ENCODE measurements at places on chromosomes 5 and 9.

DNA sequence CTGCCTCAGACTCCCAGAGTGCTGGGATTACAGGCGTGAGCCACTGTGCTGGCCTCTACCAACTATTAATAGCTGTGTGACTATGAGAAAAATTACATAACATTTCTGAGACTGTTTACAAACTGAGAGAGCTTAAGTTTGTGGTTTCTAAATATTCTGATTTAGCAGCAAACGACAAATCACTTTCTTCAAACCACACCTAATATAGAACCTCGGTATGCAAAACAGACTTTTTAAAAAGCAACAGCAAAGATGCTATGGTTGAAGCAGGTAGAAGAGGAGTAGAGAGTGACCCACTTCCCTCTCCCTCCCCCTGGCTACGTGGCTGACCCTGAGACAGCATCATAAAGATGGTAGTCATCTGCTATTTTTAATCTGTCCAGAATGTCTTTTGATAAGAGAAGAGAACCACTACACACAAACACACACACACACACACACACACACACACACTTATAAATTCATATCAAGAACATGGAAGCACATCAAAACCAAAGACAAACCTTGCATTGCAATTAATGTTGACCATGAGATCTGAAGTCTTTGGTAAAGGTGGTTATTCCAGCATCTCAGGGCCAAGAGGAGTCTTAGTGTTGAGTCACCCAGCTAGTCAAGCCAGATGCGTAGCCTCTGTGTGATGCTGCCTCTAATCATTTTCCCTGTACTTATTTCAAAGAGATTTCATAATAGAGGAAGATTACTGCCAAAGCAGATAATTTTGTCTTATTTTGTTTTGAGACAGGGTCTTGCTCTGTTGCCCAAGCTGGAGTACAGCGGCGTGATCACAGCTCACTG, 58.1 kb upstream of the TMEM215 start:
- no peak for DNase-seq

DNA sequence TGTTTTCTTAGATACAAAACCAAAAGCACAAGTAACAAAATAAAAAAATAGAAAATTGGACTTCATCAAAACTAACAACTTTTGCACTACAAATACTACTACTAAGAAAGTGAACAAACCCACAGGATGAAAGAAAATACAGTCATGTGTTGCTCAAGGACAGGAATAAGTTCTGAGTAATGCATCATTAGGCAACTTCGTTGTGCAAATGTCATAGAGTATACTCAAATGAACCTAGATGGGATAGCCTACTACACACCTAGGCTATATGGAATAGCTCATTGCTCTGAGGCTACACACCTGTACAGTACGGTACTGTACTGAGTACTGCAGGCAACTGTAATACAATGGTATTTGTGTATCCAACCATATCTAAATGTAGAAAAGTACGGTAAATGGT, 88.3 kb downstream of the RAPGEF1 start:
- no peak for DNase-seq

GRCh38 chr5:86869268-86869667, 251.5 kb downstream of the COX7C start:
- DNase-seq = no peak

DNA sequence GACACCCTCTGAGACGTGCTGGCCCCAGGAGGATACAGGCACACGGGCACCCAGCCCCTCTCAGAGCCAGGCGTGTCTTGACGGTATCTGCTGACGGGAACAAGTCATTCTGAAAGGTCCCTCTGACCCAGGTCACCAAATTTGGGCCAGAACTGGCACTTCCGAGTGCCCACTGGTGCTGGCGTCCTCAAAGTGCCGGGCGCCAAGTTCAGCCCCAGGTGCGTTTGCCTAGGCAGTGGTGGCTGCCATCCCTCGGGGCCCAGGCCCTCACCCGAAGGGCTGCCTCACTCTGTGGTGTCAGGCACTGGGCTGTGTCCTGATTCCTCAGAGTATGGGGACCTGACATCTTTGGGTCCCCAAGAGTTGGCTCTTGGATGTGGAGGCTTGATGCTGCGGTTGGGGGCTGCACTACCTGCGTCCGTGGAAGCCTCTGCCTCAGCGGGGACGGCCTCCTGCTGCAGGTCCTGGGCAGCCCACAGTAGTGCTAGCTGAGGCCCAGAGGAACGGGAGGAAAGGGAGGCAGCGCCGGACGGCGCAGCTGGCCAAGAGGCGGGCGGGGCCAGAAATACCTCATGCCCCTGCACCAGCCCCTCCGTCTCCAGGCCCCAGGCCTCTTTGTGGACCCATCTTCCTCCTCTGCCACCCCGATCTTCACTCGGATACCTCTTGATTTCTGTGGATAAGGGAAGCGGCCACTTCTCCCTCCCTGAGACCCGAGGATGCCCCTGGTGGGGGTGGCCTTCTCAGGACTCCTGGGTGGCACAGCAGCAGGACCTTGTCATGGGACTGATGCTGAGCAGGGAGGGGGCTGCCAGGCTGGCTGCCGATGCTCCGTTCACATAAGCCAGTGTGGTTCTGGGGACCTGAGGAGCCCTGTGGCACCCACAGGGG, 109.4 kb upstream of the LMX1B start:
- DNase-seq = no peak

DNA sequence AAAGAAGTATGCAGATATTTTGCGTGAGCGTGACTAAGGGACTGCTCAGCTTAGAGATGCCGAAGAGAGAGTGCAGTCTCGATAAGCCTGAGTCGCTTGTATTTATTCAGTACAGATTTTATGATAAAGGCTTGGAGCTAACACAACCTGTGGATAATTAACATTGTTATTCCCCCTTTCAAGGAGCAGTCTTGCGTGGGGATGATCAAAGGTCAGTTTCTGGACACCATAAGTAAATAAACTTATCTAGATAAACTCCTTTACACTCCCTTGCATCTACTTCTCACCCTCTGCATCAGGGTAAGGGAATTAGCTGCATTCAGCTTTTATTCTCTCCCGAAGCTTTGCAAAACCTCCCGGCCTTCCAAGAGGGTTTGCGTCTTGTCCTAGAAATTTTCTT, 357.8 kb upstream of the ST8SIA4 start:
- DNase-seq = no peak

DNA sequence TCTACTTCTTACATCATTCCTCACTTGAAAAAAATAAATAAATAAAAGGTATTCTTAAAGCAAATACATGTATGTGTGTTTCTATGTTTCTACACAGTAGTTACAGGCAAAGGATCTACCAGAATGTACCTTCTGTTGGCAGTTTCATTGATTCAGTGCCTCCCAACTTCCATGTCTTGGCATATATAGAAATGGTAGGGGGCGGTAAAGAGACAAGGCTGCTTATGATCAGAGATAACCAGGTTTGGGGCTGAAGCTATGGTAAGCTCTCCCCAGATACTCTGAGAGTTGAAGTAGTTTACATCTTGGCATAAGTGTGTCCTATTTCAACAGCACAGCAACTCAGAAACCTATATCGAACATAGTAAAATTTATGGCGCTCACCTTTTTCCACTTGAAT, 1075.4 kb upstream of the C9orf72 start:
- no peak for DNase-seq

DNA sequence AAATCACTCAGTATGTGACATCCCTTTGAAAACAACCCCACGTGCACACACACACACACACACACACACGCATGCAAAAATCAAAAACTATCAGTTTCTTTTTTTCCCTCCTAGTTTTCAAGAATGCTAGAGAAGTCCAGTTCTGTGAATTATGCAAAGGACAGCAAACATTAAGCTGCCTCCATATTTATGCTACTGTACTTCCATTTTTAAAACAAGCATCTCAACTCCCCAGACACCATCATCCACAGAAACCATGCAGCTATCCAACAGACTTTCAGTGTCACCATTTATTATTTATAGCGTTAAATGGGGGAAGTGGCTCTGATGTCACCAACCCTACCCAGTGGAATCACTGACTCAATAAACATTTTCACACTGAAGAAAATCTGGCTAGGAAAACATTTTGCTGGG, 1.6 kb downstream of the FBXW11 start:
- no peak for DNase-seq

DNA sequence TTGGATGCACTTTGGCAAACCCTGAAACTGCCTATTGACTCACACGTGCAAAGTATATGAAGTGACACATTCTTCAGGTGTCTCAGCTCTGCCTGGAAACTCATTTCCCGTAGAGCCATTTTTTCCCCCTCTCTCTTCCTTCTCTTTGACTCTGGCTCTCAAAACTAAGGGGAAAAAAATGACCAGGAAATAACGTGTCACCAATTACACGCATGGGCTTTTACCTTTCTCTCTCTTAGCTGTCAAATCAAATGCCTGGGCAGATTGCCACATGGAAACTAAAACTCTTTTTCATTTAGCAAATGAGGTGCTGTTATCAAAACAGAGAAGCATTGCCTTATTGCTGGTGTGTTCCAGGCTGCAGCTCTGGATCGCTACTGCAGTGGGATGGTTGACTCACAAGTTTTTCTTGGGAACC, 18.3 kb upstream of the IFNK start:
- DNase-seq = no peak

GRCh38 chr9:92171822-92172221, 56.6 kb upstream of the SPTLC1 start:
- no peak for DNase-seq

- no peak for DNase-seq
These were observed 97.4 kb downstream of the DAP start for GRCh38 chr5:10663489-10664179.

GRCh38 chr9:136079211-136079915, 15.7 kb downstream of the NACC2 start:
- DNase-seq = no peak

GRCh38 chr9:2493109-2493508, 128.5 kb upstream of the VLDLR start:
- DNase-seq = no peak

- DNase-seq = no peak
These were observed 139.5 kb downstream of the SAXO1 start for GRCh38 chr9:18893491-18893890.

- no peak for DNase-seq
These were observed 163.4 kb downstream of the ICE1 start for GRCh38 chr5:5585751-5586341.

- no peak for DNase-seq
These were observed 337.6 kb downstream of the MLLT3 start for GRCh38 chr9:20284601-20285289.

- DNase-seq = no peak
These were observed 560.7 kb downstream of the PSAT1 start for GRCh38 chr9:78857373-78858225.

DNA sequence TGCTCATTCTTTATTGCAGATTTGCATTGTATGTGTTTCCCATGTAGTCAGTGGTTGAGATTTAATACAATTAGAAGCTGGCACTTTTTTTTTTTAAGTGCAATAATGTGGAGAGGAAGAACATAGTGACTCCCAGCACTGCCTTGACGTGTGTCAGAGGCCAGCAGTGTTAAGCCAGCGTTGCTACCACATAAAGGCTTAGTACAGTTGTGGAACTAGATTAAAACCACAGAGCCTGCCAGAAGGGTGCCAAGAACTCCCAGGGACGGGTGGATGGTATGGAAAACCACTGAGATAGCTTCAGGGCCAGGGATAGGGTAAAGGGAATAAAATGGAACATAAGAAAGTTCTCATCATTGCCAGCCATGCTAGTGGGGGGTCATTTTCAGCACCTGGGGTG, 142.9 kb downstream of the TRIO start:
- DNase-seq = no peak

DNA sequence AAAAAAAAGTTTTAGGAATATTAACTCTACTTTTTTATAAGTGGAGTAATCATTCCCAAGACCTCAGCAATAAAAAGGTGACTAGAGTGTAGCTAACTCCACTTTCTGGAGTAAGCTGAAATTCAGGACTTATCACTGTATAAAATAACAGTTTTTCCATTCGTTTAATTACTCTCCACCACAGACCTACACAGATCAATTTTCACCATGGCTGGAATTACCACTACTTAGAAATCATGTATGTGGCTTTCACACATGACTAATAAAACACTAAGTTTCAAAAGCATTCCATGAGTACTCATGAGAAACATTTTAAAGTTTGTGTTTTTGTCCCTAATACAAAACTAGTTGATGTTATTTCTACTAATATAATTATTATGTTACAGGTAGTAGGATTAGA, 9.9 kb downstream of the PLPP1 start:
- no peak for DNase-seq

DNA sequence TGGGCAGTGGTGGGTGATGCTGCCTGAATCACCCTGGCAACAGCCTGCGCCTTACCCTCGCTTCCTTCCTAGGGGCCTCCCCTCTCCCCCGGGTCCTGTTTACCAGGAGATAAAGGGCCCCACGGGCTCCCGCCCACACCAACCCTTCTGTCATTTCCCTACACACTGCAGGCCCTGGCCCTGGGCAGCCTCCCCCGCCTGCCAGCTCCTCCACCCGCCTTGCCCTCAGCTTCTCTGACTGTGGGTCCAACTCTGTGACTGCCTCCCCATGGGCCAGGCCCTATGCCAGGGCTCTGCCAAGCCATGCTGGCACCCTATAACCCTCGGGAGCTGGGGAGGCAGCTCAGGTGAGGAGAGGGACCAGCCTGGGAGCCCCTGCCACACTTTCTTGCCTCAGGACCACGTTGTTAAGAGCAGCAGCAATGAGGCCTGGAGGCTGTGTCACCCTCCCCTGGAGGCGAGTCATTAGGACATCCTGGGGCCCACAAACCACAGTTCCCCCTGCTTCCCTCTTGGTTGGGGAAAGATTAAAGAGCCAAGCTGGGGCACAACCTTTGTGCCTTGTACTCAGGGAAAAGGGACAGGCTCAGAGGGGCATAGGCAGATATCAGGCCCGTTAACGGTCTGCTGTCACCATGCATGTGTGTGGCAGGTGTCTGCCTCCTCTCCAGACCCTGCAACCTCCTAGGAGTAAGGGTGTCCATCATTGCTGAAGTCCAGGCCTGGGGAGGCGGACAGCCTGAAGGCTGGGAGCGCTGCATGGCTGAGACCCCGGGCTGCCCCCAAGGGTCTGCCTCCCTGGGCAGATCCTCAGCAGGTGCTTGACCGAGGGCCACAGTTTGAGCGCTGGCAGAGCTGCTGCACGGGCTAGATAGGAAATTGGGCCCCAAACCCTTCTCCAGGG, 2.8 kb downstream of the MGAT4B start:
- DNase-seq = no peak

GRCh38 chr5:148859703-148860102, 33.3 kb downstream of the ADRB2 start:
- DNase-seq = no peak

DNA sequence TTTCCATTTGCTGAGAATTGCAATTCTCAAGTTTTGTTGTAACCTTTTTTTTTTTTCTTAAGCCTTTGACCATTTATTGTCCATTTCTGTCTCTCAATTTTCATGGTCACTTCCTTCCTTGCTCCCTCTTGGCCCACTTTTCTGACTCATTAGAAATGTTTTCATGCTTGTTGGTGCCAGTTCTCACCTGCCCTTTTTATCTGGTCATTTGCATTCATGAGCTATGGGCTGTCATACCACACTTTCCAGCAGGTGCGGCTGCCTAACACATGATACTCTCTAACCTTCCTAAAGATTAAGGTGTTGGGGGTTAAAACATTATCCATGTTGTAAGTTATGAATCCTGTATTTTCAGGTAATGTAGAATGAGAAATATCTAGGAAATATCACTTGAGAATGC, 150.5 kb upstream of the TLX3 start:
- no peak for DNase-seq

Data from activated naive CD4-positive, alpha-beta T cell (primary cell).